ENCODE measurements at places on chromosomes 3 and 15.

DNA sequence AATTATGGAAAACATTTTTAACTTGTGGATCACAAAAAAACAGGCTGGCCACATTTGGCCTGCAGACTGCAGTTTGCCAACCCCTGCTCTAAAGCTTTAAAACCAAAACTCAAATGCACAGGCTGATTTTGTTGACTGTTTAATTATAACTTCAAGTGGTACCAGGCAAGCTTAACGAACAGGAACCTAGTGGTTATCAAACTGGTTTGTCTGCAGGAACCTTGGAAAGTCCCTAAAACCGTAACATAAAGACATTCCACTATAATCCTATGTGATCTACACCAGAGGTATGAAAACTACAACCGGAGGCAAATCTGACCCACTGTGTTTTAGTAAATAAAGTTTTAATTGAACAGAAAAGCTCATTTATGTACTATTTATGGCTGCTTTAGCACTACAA, 52.4 kb downstream of the TBL1XR1 start:
- DNase-seq = no peak

DNA sequence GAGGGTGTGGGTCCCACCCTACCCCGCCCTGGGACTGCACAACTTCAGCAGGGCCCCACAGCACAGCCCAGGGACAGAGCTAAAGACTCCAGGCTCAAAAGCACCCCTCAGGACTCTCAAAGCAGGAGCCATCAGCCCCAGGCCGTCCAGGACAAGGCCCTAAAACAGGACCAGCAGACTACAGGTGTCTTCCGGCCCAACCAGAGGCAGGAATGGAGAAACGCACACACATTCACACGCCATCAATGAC, 26.1 kb downstream of the ATRIP start:
- DNase-seq = no peak

DNA sequence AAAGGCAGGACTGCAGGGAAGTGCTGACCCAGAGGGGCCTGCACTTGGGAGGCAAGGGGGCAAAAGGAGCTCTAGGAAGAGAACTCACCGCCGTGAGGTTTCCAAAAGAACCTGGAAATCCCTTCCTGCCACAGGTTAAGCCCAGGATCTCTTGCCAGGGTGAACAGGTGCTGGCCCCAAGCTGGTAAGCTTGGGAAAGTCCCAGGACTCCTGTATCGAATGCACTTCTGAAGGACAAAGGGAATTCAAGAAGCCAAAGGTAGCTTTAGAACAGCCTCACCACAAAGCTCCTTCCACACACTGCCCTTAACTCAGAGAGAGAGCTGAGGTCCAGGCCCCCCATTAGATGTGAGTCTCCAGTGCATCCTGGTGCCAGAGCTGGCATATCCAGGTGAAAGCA, 11.9 kb upstream of the SKIC8 start:
- DNase-seq = no peak

DNA sequence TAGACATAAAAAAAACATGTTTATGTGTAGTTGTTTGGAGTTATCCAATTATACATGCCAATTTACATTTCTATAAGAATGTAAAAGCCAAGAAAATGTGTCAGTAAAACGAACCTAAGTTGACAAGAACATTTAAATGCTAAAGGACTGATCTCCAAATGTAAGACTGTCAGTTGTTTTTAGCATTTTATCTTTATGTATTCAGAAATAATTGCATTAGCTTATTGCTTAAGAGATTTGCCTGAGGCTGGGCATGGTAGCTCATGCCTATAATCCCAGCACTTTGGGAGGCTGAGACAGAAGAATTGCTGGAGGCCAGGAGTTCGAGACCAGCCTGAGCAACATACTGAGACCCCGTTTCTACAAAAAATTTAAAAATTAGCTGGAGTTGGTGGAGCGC, 26.9 kb downstream of the PXK start:
- DNase-seq = no peak

DNA sequence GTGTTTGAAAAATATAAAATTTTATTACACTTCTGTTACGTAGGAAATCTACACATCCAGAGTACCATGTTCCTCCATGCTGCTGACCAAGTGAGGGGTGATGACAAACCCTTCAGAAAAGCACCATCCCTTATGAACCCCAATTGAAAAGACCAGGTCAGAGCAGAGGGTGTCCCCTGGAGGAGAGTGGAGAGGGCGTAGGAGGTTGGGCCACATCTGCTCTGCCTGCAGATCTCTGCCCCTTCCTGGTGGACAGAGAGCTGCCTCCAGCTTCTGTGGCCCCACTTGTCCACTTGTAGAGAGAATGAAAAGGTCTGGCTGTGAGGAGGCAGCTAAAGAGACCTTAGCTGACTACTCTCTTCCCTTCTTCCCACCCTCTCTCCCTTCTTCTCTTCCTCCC, 55.5 kb downstream of the GLDN start:
- DNase-seq = no peak

DNA sequence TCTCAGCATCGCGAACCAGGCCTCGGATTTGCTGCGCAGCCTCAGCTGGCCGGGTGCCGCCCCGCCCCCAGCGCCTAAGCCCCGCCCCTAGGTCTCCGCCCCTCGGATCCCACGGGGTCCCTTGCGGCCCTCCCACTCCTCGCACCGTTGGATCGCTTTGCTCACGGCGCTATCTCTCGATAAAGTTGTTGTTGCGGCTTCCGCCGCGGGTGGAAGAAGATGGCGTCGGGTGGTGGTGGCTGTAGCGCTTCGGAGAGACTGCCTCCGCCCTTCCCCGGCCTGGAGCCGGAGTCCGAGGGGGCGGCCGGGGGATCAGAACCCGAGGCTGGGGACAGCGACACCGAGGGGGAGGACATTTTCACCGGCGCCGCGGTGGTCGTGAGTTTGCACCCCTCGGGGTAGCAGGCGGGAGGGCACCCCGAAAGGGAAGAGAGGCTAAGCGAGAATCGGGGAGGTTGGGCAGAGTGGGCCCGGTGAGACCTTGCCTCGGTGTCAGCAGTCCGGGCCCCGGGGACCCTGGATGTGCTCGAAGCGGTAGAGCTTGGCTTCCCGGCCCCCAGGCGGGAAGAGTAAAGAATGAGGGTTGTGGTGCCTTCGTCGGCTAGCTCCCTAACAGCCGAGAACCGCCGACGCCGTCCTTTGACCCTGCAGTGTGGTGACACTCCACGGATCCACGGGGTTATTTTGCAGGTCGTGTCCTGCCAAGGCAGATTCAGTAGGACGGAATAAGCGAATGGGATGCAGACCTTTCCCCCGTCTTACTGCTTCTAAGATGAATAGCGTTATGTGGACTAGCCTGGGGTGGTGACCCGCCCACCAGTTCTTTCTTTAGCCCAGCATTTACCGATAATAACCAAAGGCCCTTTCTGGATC, at the start of gene SNX1:
Gene SNX1 (plus strand): TSS at position 188 of the 873 bp plus-strand sequence. CDS start 32 bp downstream, at position 220.
- peak; percentile 87 for DNase-seq

GRCh38 chr15:31292391-31293015, 34.1 kb upstream of the KLF13 start:
- DNase-seq = no peak

DNA sequence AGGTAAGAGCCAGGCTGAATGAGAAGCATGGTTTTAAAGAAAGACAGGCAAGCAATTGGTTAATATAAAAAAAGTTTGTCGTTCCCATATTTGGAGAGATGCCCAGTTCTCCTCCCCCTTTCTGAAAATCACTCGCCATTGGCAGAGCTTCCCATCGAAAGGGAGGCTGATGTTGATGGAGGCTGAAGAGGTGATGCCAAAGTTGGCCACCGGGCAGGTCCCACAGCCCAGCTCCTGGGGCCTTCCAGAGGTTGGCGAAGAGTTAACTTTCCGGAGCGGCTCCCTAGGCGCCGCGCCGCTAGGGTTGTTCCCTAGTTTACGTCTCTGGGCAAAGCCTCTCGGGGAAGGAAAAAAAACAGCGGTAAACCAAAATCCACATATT, 793 bp downstream of the PCOLCE2 start:
- peak; percentile 80 for DNase-seq

GRCh38 chr3:192991356-192991755, 73.7 kb upstream of the MB21D2 start:
- DNase-seq = no peak

- DNase-seq = no peak
Observed at GRCh38 chr15:58487724-58488120, 55.9 kb downstream of the LIPC start.

DNA sequence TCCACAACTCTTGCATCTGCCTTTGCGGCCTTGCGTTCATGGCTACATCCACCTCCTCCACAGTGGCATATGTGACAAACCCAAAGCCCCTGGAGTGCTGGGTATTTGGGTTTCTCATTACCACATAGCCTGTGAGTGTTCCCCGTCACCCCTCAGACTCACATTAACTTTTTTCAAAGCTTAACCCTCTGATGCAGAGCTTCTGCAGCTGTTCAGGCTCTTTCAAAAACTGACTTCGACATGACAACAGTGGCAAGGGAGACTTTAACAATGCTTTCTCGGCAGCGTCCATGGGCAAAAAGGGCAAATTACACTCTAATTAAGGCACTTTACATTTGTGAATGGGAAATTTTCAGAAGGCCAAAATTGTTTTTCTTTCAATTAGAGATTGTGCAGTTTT, 343.2 kb downstream of the UNC13C start:
- no peak for DNase-seq

DNA sequence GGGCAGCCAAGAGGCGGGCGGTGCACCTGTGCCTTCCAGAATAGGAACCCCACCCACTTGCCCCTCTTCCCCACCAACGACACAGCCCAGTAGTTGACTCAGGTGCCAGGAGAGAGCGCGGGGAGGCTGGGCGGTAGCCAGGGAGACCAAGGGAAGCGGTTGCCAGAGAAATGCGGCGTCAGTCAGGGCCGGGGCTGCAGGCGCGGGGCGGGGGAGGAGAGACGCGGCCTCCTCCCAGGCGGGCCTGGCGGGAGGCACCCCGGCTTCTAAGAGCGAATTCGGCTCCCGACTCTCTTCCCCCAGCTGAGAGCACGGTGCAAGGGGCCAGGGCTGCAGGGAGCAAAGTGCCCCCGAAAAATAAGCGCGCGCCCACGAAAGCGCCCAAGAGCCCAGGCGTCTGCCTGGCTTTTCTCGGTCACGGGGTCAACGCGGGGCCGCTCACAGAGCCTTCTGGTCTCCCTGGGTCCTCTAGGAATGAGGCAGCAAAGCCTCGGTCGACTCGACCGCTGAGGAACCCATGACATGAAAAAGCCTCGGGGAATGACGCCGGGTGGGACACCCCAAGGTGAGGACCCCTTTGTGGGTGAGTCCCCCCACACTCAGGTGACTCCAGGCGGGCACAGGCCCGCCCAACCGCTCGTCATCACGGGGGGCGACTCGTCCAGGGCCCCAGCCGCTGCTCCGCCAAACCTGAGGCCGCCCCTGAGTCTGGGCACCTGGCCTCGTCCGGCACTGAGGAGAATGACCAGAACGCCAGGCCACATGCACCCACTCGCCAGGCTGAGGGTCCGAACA, 716 bp downstream of the CPEB1 start:
- DNase-seq = peak; percentile 47

- DNase-seq = no peak
Observed at GRCh38 chr3:180854887-180855286, 57.6 kb upstream of the FXR1 start.

DNA sequence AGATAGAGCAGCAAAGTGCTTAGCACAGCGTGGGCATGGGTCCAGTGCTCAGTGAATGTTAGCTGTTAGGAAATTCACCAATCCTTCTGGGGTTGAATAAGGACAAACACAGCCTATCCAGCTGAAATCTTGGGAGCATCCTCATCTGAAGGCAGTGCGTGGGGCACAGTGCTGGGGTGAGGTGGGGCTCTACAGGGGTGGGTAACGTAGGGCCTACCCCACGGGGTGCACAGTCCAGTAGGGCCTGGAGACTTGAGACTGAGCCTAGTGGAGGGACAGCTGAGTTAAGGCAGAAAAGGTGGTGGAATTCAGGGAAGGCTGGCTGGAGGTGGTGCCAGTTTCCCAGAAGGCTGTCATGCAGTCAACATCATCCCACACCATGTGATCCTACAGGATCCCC, 73.0 kb downstream of the ISG20 start:
- DNase-seq = no peak

- peak; percentile 54 for DNase-seq
Observed at GRCh38 chr3:73508330-73508954, 116.3 kb downstream of the PDZRN3 start.

DNA sequence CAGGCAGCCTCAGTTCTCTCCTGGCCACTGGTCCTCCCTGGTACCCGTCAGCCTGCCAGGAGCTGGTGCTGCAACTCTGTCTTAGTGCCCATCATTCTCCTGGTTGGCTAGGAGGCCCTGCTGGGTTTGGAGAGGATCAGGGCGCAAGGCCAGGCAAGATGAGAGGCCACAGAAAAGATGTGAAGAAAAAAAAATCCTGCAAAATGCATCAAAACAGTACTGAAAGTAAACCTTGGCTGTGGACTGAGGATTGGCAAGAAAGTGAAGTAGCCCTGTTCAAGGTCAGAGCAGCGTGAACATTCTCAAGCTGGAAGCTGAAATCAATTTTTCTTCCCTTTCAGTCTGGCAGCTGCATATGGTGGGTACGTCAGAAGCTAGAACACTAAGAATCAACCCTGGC, 74.2 kb downstream of the GTF2E1 start:
- DNase-seq = no peak

DNA sequence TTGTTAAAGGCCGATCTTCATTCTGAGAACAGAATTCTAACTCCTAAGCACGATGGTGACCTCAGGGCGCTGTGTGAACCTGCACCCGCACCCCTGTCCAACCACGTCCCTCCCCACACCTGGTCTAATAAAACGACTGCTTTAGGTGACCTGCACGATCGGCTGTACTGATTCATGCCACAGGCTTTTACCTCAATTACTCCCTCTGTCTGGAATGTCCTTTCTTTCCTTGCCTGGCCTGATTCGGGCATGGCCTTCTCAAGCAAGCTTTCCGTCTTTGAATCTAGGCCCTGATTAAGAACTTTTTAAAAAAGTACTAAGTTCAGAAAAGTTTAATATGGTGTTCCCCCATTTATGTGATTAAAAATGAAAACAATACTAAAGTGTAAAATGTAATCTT, 842 bp upstream of the U2SURP start:
- peak; percentile 63 for DNase-seq

- no peak for DNase-seq
Observed at GRCh38 chr15:43253431-43254403, 13.0 kb downstream of the TGM5 start.

- DNase-seq = no peak
Observed at GRCh38 chr15:65796610-65797078, 4.6 kb upstream of the DENND4A start.

DNA sequence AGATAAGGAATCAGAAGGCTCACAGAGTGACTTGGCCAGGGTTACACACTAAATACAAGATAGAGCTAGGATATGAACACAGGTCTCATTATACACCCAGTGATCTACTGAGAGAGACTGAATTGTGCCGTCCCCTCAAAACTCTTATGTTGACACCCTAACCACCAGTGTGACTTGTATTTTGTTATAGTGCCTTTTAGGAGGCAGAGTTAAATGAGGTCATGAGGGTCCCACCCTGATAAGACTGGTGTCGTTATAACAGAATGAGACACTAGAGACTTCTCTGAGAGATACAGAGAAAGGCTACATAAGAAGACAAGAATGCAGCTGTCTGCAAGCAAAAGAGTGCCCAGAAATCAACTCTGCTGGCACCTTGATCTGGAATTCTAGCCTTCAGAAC, 12.6 kb downstream of the KPNA1 start:
- no peak for DNase-seq

GRCh38 chr15:41827290-41827879, 507 bp upstream of the JMJD7 start:
- DNase-seq = peak; percentile 54

- no peak for DNase-seq
Observed at GRCh38 chr3:144852999-144853398, 881.4 kb downstream of the DIPK2A start.

GRCh38 chr15:86004061-86004460, 75.6 kb upstream of the AGBL1 start:
- DNase-seq = no peak

GRCh38 chr15:101153801-101154656, 97.8 kb downstream of the CHSY1 start:
- DNase-seq = no peak

Measured in ELF-1 (cell line).